ENCODE measurements at places on chromosomes 1 and 21.

DNA sequence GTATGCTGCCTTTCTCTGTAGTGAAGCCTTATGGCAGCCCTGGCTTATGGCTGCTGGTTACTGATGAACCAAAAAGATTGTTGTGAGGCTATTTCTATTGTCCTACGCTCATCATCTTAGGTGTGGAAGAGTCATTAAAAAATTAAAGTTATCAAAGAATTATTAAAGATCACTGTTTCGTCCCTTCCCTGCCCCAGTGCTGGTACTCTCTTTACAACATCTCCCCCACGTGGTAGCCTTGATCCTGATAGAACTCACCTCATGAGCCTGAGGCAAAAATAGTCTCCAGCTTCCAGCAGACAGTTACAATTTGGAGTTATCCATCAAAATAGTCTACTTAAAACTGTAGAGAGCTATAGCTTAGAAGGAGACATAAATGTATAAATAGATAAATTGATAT lies 201.5 kb downstream of the S1PR1 start:
- no peak for DNase-seq

DNA sequence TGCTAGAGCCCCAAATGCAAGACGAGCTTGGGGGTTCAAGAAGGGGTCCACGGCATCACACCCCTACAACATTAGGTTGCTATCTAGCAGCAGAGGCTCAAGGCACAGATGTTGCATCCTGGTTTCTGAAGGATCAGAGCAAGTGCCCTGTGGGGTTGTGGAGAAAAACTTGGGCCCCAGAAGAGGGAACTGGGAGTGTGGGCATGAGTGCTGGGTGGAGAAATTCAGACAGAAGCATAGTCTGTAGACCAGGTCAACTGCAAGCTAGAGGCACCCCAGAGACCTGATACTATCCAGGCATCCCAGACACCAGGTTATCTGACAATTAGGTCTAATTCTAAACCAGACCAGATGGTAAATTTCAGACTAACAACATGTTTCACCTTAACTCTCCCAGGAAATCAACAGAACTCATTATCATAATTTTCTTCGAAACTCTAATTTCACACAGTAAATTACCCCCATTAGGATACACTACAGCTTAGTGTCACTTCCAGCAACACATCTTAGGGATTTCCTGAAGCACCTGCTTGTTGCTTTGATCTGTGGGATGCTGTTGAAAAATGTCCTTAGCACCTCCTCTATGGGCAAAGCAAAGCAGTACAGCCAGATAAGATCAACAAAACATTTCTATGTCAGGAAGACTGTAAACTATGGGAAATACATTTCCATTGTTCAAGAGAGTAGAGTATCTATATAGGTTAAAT lies 179.3 kb downstream of the VAV3 start:
- DNase-seq = no peak

- no peak for DNase-seq
Observed at GRCh38 chr1:1088029-1088800, 14.1 kb upstream of the RNF223 start.

DNA sequence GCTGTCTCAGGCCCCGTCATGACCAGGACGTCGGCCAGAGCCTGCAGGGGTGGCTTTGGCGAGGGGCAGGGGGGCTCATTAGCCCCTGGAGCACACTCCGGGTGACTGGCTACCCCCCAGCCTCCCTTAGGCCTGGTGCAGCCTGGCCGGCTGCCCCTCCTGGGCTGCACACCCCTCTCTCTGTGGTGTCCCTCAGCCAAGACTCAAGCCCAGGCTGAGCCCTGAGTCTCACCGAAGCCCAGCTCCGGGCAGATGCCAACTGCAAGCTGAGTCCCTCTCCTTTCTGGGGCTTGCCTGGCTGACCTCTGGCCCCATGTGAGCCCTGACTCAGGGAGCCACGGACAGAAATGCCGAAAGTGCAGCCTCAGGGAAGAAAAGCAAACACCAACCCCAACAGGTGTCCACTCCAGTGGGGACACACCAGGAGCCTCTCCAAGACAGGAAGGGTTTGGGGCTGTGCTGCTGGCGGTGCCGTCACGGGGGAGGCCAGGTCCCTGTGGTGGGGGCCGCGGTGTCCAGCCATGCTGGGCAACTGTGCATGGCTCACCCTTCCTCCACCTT lies 5.3 kb upstream of the IBA57 start:
- no peak for DNase-seq

GRCh38 chr21:39685991-39686390 lies 59.0 kb upstream of the IGSF5 start:
- no peak for DNase-seq

DNA sequence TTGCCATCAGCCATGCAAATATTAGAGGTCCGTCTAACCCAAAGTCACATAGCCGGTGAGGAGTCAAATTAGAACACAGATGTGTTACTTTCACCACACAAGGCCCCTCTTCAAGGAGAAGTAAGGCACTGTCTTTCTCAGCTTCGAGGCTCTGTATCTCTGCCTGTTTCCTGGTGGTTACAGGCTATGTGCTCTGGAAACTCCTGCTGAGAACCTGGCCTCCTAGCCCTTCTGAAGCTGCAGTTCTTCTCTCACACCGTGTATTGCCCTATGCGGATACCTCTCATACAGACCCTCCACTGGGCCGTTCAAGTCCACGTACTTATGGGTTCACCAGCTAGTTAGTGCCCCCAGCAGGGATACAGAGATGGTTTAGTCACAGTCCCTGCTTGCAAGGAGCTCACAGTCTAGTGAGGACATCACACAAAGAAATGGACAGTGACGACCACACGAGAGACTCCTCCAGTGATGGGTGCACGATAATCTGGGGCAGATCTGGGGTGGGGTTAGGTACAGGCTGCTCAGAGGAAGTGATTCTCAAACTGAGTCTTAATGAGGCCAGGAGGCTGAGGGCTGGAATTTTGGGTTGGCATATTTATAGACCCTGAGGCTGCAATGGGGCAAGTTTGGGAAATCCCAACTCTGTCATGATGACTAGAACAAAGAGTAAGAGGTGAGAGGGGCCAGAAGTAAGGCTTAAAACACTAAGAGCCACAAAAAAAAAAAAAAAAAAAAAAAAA lies 22.8 kb upstream of the ELOA start:
- no peak for DNase-seq

- DNase-seq = no peak
Observed at GRCh38 chr1:217049721-217050120, 326.5 kb upstream of the ESRRG start.

DNA sequence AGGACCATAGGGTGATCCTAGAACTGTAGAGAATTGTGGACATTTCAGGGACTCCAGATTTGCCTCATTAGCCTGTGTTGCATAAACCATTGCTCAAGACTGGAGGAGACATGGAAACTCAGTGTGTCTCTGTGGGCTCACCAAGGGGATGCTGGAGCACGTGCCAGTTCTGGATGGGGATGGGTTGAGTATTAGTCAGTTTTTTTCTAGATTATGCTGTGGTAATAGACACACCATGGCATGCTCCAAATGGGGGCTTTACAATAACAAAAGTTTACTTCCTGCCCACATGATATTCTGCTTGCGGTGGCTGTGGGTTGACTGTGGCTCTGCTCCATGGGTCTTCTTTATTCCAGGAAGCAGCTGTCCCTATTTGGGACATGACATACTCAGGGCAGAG lies 125.4 kb downstream of the FOXD2 start:
- no peak for DNase-seq

- no peak for DNase-seq
Observed at GRCh38 chr1:47471163-47471562, 33.3 kb downstream of the FOXD2 start.

DNA sequence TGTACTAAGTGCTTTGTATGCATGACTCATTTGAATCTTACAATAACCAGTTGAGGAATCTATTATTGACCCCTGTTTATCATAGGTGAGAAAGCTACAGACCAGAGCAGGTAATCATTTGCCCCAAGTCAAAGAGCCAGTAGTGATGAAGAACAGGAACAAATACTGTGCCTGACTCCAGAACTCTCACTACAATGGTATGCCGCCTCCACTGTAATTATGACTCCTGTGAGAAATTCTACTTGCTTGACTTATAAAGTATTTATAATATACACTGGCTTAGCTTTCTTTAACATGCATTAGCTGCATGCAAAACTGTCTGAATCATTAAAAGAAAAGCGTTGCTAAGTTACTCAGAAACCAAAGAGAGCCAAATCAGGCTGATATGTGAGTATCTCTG lies 92.6 kb downstream of the ZNF281 start:
- DNase-seq = no peak

DNA sequence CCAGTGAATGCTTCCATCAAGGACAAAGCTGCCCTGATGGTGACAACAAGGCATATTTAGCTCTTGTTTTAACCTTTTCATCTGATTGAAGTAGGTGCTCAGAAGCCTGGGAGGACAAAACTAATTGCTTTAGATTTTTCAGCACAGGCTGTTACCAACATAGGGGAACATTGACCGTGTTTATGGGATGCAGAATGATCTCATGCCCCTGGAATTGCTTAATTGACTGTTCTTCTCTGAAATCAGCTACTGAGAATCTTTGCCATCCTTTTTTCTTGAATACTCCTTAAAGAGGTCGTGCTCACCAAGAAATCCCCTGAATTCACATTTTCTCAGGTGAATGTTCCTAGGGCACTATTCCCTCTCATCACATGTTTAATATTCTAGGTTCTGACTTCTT lies 95.9 kb upstream of the CCDC190 start:
- DNase-seq = no peak

DNA sequence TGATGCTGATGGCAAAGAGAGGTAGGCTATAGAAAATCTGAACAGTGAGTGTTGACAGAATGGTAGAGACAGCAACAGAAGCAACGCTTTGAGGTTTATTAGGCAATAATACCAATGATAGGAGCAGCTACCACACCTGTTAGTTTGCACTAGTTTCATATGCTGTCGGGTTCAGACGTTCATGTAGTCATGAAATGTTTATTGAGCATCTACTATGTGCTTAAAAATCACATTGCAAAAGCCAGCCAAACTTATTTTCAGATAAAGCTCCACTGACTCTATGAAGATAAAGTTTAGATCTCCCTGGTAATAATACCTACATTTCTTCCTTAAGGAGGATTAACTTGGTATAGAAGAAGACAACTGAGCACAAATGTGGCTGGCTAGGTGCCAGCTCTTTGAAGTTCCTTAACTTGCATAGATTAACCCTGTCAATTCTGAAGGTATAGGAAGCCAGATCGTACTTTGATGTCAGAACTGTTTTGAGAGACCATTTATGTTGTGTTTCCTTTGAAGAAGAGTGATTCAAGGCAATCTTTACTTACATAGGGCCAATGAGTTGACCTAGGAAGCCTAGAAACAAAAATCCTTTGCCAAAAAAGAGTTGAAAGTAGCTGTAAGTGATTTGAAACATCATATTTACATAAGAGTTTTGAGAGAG lies 71.5 kb downstream of the DISP1 start:
- DNase-seq = no peak

GRCh38 chr1:9604836-9605235 lies 16.1 kb downstream of the TMEM201 start:
- DNase-seq = no peak

- DNase-seq = no peak
Observed at GRCh38 chr21:42459546-42460215, 36.3 kb downstream of the RSPH1 start.

DNA sequence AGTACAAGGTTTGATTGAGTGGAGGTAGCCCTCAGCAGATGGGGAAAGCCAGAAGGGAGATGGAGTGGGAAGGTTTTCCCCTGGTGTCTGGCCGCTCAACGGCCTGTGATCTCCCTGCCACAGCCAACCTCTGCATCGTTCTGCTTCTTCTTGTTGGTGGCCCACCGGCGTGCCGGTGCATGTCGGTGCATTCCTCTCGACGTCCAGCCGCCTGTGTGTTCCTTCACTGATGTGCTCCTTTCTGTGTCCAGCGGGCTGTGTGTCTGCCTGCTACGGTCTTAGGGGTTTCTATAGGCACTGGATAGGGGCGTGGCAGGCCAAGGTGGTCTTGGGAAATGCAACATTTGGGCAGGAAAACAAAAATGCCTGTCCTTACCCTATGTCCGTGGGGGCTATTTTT lies 101.0 kb downstream of the XPR1 start:
- DNase-seq = no peak

- DNase-seq = no peak
Observed at GRCh38 chr1:199124351-199124750, 485.5 kb downstream of the PTPRC start.

DNA sequence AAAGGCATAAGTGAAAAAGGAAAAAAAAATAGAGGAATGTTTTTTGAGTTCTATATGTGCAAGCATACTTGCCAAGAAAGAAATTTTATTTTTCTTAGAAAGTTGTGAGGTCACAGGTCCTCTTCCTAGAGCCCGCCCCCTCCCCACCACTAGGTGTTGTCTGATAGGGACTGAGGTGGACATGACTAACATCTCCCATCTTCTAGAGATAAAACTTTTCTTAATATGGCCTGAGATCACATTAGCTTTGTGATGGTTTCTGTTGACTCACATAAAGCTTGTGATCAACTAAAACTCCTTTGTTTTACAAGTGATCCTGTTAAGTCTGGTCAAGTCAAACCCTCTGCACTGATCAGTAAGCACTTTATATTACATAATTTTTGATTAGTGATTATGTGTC lies 33.4 kb upstream of the CITED4 start:
- no peak for DNase-seq

- no peak for DNase-seq
Observed at GRCh38 chr1:183941001-183941400, 96.5 kb downstream of the COLGALT2 start.

All from nucleus accumbens (tissue), 56 donors.